ENCODE measurements at places on chromosomes 3 and 15. TPM values are rescaled to one million over a fixed set of nuclear protein-coding genes. Genes with fewer than 3 reads are reported as not detected.

Gene RTP3
- total RNA-seq = 0.64 TPM

Gene ACVR2B
- 13.1 TPM for total RNA-seq

Gene SH2D7
- not detected for total RNA-seq

DNA sequence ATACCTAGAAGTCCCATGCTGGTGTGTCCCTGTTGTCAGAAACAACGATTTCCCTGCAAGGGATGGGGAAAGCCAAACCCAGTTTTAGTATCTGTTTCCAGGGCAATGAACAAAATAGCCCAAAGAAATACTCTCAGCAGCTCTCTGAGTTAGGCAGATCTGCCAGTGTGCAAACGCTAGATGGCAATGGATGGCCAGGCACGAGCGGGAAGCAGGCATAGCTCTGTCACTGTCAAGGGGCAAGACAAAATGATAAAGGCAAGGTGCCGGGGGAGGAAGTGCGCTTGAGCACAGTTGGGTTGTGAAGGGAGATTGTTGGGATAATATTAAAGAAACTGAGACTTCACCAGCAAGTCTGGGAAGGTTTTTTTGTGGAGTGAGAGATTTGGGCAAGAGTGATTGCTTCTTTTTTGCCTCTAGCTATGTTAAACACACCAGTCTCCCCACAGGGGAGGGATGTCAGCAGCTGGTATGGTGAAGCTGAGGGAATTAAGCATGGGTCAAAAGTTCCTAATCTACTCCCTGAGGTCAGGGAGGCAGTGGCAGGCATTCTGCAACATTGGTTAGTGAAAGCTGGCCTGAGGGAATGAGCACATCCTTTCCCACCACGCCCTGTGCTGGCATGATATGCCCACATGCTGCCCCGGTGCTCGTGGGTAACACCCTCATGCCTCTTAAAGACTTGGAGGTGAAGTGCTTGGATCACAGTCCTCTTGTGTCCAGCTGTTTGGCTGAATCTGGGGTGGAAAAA is 117.5 kb downstream of the PDCD6IP start:
- no peak overlapping the region for H3K27ac ChIP-seq
- H3K4me3 ChIP-seq = no peak overlapping the region
- no peaks in the 10 kb centered on the region for H3K36me3 ChIP-seq
- no peaks in the 10 kb centered on the region for H3K27me3 ChIP-seq
- no peaks in the 10 kb centered on the region for H3K4me1 ChIP-seq

- H3K27me3 ChIP-seq = no peaks in the 10 kb centered on the region
- no peak overlapping the region for H3K27ac ChIP-seq
- H3K36me3 ChIP-seq = no peaks in the 10 kb centered on the region
- no peak overlapping the region for H3K4me3 ChIP-seq
- no peaks in the 10 kb centered on the region for H3K4me1 ChIP-seq
Observed at GRCh38 chr3:34956511-34956910, 682.8 kb upstream of the ARPP21 start.

DNA sequence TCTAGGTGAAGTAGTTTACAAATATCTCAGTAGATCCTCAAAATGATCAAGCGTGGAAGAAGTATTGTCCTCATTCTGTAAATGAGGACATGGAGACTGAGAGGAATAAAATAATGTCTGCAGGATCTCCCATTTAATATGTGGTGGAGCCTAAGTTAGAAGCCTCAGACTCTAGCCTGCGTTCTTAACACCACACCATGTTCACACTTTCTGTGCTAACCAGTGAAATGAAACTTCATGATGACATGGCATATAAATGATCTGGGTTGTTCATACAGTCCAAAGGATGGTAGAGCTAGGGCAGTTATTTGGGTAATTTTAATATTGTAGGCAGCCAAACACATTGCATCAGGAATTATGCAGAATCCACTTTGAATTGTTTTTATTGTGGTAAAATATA is 25.1 kb upstream of the APH1B start:
- H3K4me3 ChIP-seq = no peak overlapping the region
- H3K27me3 ChIP-seq = no peaks in the 10 kb centered on the region
- no peaks in the 10 kb centered on the region for H3K36me3 ChIP-seq
- peaks cover 20% of the 10 kb centered on the region for H3K4me1 ChIP-seq

GRCh38 chr3:64291345-64291744 is 66.1 kb upstream of the PRICKLE2 start:
- H3K27me3 ChIP-seq = no peaks in the 10 kb centered on the region
- no peaks in the 10 kb centered on the region for H3K36me3 ChIP-seq
- no peak overlapping the region for H3K4me3 ChIP-seq
- H3K27ac ChIP-seq = peak overlapping the region; percentile 64
- DNase-seq = peak; percentile 19

DNA sequence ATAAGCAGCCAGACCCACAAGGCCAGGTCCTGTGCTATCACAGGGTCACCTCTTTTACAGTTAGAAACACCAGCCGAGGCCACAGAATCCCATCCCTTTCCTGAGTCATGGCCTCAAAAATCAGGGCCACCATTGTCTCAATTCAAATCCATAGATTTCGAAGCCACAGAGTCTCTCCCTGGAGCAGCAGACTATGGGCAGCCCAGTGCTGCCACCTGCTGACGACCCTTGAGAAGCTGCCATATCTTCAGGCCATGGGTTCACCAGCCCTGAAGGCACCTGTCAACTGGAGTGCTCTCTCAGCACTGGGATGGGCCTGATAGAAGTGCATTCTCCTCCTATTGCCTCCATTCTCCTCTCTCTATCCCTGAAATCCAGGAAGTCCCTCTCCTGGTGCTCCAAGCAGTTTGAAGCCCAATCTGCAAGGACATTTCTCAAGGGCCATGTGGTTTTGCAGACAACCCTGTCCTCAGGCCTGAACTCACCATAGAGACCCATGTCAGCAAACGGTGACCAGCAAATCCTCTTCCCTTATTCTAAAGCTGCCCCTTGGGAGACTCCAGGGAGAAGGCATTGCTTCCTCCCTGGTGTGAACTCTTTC is 39.6 kb downstream of the TGM4 start:
- no peaks in the 10 kb centered on the region for H3K27me3 ChIP-seq
- peak; percentile 84 for DNase-seq
- no peak overlapping the region for H3K27ac ChIP-seq

DNA sequence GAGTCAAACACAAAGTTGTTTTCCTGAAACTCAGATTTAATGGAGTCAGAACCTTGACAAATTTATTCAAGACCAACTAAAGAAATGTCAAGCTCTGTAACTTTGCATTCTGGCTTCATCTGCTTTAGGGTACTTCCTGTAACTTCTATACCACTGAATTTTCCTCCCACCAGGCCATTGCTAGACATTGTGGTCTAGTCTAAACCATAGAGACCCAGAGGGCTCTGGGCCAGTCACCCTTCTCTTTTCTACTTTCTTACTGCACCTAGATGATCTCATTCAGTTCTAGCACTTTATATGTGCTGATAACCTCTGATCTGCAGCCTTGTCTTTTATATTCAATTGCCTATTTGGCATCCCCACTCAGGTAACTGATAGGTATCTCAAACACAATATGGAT is 2.8 kb upstream of the OR5K1 start:
- H3K4me1 ChIP-seq = no peaks in the 10 kb centered on the region
- H3K27ac ChIP-seq = no peak overlapping the region
- no peaks in the 10 kb centered on the region for H3K27me3 ChIP-seq
- no peaks in the 10 kb centered on the region for H3K36me3 ChIP-seq
- H3K4me3 ChIP-seq = no peak overlapping the region

GRCh38 chr3:35946854-35947515 is 307.7 kb downstream of the ARPP21 start:
- H3K27me3 ChIP-seq = peaks cover 4% of the 10 kb centered on the region
- DNase-seq = peak; percentile 29
- H3K4me1 ChIP-seq = peaks cover 18% of the 10 kb centered on the region
- no peak overlapping the region for H3K4me3 ChIP-seq
- H3K27ac ChIP-seq = peak overlapping the region; percentile 61

- no peaks in the 10 kb centered on the region for H3K27me3 ChIP-seq
- no peaks in the 10 kb centered on the region for H3K36me3 ChIP-seq
- DNase-seq = no peak
- H3K27ac ChIP-seq = no peak overlapping the region
- H3K4me3 ChIP-seq = no peak overlapping the region
- no peaks in the 10 kb centered on the region for H3K4me1 ChIP-seq
Observed at GRCh38 chr15:76209942-76210341, 101.3 kb downstream of the ETFA start.

- H3K27ac ChIP-seq = no peak overlapping the region
- no peaks in the 10 kb centered on the region for H3K27me3 ChIP-seq
- no peaks in the 10 kb centered on the region for H3K36me3 ChIP-seq
- no peak for DNase-seq
- no peaks in the 10 kb centered on the region for H3K4me1 ChIP-seq
Observed at GRCh38 chr3:66165660-66166059, 55.1 kb upstream of the SLC25A26 start.

DNA sequence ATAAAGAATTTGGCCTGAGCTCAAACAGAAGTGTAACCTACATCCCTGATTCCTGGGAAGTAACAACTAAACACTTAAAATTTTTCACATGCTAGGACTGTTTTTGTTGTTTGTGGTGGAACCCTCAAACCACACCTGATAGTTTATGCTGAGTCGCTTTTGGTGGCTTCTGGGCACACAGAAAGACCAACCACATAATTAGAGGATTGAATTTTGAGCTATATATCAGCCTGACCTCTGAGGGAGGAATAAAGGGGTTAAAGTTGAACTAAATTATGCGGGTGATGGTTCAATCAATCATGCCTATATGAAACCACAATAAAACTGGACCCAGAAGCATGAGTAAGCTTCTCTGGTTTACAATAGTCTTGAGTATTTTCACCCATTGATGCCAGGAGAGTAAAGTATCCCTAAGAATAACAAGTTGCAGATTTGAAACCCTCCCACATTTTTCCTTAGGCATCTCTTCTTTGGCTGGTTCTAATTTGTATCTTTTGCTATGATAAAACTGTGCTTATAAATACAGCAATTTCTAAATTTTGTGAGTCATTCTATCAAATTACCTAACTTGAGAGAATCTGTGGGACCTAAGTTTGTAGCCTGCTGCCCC is 1304.5 kb upstream of the GBE1 start:
- no peaks in the 10 kb centered on the region for H3K27me3 ChIP-seq
- H3K4me3 ChIP-seq = no peak overlapping the region
- no peak for DNase-seq

DNA sequence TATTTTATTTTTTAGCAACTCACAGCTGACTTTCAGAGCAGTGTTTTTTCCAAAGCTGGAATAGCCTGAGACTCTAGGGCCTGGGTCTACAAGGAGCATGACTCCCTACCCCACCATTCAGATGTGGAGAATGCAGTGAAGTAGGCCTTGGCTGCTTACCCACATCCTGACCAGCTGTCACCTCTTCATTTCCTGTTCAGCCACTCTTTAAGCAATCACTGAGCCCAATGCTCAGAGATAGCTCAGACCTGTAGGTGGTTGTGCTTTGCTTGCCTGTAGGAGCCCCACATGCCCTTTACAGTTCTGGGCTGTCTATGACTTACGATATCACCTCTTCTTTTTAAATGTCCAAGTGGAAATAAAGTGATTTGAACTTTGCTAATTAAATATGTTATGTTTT is 148.1 kb downstream of the NEK11 start:
- no peak for DNase-seq
- no peaks in the 10 kb centered on the region for H3K4me1 ChIP-seq
- H3K27me3 ChIP-seq = no peaks in the 10 kb centered on the region
- H3K27ac ChIP-seq = no peak overlapping the region
- no peak overlapping the region for H3K4me3 ChIP-seq

GRCh38 chr3:151750181-151750580 is 16.5 kb downstream of the AADACL2 start:
- H3K27ac ChIP-seq = no peak overlapping the region
- no peaks in the 10 kb centered on the region for H3K36me3 ChIP-seq
- no peaks in the 10 kb centered on the region for H3K4me1 ChIP-seq
- H3K27me3 ChIP-seq = no peaks in the 10 kb centered on the region
- no peak for DNase-seq

DNA sequence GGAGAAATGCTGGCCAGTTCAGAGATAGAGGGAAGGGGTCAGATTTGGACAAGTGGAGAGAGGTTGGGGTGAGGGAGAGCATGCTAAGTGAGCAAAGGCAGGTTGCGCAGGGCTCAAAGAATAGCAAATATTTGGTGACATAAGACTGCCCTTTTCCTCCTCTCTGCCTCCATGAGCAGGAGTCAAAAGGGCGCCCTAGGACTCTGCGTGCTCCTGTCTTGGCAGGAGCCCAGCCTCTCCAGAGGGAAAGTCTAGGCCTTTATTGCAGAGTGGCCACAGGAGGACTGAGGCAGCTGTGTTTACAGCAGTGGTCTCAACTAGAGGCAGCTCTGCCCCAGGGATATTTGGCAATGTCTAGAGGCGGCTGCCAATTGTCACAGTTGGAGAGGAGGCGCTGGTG is 165.6 kb downstream of the FAM43A start:
- H3K36me3 ChIP-seq = no peaks in the 10 kb centered on the region
- H3K4me1 ChIP-seq = peaks cover 32% of the 10 kb centered on the region
- no peak for DNase-seq
- H3K27me3 ChIP-seq = no peaks in the 10 kb centered on the region
- no peak overlapping the region for H3K27ac ChIP-seq
- no peak overlapping the region for H3K4me3 ChIP-seq

DNA sequence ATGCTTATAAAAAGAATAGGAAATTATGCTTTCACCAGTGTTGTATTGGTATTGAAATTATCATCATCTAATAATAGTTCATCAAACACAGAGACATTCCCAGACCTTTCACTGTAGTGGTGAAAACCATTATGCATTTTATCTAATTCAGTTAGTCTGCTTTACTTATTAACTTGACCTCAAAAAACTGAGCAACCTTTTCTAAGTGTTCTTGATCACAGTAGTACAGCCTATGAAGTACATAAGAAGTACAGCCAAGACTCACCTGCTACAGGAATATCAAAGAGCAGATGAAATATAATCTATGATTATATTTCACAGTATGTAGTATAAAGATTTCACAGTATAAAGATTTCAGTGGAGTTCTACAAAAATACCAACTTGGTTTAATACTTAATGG is 75.2 kb downstream of the FILIP1L start:
- DNase-seq = no peak
- H3K36me3 ChIP-seq = no peaks in the 10 kb centered on the region
- H3K27ac ChIP-seq = no peak overlapping the region
- peaks cover 45% of the 10 kb centered on the region for H3K4me1 ChIP-seq

- DNase-seq = no peak
- H3K27ac ChIP-seq = no peak overlapping the region
- no peaks in the 10 kb centered on the region for H3K4me1 ChIP-seq
- no peaks in the 10 kb centered on the region for H3K36me3 ChIP-seq
Observed at GRCh38 chr3:110397115-110397514, 674.5 kb upstream of the NECTIN3 start.

DNA sequence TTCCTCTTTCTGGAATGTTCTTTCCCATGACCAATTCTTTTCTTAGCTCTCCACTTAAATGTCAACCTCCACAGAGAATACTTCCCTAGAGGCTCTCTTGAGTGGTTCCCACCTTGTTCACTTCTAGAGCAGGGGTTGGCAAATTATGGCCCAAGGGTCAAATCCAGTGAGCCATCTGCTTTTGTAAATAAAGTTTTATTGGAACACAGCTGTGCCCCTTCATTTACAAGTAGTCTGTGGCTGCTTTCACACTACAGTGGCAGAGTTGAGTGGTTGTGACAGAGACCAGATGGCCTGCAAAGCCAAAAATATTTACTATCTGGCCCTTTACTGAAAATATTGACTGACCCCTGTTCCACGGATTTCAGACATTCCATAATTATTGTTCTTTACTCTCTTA is 166.2 kb downstream of the WNT5A start:
- DNase-seq = no peak
- H3K36me3 ChIP-seq = no peaks in the 10 kb centered on the region
- H3K4me1 ChIP-seq = no peaks in the 10 kb centered on the region
- no peak overlapping the region for H3K27ac ChIP-seq

- no peak for DNase-seq
- H3K36me3 ChIP-seq = no peaks in the 10 kb centered on the region
- H3K4me1 ChIP-seq = no peaks in the 10 kb centered on the region
- no peak overlapping the region for H3K4me3 ChIP-seq
- H3K27ac ChIP-seq = no peak overlapping the region
Observed at GRCh38 chr15:43465100-43465499, 27.9 kb downstream of the TP53BP1 start.

Data from hepatocyte (in vitro differentiated cells).